ENCODE measurements at places on chromosomes 13 and 19. TPM values are rescaled to one million over a fixed set of nuclear protein-coding genes. Genes with fewer than 3 reads are reported as not detected.
A peak's percentile ranks its signal among the peaks of the same experiment; 100 is the strongest.

TSSK6 gene
- 3.1 TPM for total RNA-seq

B3GLCT gene
- total RNA-seq, result 13.7 TPM

DNA sequence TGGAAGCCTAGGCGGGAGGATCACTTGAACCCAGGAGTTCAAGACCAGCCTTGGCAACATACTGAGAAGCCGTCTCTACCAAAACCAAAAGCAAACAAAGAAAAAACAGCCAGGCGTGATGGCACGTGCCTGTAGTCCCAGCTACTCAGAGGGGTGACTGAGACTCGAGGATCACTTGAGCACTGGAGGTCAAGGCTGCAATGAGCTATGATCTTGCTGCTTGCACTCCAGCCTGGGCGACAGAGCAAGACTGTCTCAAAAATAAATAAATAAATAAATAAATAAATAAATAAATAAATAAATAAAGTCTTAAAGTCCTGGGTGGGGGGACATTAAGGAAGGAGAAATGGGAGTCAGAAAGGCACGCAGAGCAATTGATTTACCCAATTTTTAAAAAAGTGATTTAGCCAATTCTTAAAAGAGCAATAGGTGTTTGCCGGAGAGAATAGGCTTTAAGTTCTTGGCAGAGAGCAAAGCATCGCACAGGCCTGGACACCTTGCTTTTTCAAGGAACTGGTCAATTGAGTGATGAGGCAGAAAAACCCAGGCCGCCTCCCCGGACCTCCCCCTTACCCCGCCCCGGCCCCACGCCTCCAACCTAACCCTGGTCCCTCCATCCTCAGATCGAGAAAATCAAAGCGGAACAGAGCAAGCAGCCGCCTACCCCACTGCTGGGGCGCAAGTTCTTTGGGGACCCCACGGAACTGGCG lies 9.5 kb upstream of the SHKBP1 start:
- no peak for DNase-seq

DNA sequence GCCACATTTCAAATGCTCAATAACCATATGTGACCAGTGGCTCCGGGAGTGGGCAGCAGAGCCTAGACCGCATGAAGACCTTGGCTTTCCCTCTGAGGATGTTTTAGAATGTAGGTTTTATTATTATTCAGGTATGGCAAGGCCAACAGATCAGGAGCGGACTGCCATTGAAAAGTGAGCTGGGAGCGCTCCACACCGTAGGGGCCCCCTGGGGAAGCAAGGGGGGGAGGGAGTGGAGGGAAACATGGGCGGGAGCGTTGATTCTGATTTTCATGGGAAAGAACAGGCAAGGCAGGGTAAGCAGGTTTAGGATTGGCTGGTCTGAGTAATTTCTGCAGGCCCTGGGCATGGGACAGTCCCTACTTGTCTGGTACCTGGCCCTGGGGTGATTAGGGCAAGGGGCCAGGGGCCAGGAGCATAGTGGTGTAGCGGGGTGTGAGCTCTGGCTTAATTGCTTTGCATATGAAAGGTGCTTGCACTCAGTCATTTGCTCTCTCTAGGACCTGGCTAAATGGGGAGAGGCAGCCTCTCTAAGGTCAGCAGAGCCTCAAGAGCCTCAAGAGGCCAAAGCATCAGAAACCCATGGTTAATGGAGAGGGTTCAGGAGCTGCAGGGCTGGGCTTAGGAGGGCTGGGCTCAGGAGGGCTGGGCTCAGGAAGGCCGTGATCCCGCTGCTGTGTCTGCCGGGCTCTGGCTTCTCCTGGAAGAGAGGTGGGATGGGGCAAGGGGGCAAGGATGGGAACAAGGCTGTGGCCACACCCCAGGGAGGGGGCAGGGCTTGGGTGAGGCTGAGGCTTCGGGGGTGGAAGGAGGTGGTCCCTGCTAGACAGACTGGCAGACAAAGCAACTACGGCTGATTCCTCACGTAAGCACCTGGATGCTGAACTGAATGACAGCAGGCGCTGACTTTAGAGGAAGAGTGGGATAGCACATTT lies 82.0 kb upstream of the WASF3 start:
- DNase-seq, result no peak

DNA sequence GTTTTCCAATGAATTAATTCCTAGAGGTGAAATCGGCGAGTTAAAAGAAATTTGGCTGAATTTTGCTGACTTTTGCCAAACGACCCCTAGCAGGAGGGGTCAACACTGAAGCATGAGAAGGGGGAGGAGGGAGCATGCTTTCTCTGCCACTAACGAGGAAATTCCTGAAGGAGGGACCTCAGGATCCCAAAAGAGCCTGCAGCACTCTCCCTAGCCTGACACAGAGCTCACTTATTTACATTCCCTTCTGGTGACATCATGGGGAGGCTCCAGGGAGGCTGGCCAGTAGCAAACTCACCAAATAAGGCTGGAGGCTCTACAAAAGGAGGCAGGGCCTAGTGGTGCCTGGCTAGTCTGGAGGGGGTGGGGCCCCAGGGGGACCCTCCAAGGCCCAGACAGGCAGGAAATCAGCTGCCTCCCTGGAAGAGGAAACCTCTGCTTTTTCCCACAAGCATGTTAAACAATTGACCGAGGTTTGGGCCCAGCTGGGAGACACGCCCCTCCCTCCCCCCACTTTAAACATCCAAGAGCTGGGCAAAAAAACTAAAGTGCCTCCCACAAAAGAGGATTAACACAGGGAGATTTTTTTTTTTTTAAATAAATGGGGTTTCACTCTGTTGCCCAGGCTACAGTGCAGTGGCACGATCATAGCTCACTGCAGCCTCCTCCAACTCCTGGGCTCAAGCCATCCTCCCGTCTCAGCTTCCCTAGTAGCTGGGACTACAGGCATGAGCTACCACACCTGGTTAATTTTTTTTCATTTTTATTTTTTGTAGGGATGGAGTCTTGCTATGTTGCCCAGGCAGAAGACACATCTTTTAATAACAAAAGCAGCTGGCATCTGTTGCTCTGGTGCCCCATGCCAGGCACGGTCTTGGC lies 2.1 kb downstream of the DAPK3 start:
- DNase-seq, result peak; percentile 98
